ENCODE measurements at places on chromosomes 1 and 21.

GRCh38 chr1:2952371-2952770, 68.9 kb upstream of the ACTRT2 start:
- no peak for DNase-seq

DNA sequence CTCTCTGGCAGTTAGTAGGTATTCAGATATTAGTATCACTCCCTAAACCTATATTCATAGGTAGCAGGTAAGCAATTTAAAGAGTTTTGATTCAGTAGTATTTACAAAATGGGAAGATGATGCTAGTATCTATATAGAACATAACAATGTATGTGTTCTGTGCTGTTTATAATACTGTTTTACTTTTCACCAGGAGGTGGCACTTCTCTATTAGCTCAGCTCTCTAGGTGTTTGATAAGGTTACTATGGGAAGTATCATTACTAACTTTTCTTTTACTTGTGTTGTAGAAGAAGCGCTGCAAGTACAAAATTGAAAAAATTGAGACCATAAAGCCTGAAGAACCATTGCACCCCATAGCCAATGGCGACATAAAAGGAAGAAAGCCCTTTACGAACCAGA, 49.4 kb upstream of the FASLG start:
- no peak for DNase-seq

- no peak for DNase-seq
Measured at GRCh38 chr21:45512626-45513002, 29.6 kb downstream of the SLC19A1 start.

DNA sequence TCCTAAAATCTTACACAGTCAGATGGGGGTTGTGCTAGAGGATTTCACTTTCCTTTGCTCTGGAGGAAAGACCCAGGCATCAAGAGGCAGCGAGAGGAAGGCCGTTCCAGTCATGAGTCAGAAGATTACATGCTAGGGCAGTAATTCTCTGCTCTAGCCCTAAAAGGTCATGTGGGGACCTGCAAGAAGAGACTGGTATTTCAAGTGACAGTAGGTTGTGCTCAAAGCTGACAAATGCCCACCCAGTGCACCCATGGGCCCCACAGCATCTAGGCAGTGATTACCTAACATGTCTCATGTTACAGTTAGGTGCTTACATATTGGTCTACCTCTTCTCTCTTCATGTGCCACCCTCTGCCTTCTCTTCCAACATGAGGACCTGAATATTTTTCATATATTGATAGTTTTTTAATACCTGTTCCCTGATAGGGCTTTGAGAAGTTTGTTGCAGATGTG, 99.7 kb upstream of the BEND5 start:
- no peak for DNase-seq

DNA sequence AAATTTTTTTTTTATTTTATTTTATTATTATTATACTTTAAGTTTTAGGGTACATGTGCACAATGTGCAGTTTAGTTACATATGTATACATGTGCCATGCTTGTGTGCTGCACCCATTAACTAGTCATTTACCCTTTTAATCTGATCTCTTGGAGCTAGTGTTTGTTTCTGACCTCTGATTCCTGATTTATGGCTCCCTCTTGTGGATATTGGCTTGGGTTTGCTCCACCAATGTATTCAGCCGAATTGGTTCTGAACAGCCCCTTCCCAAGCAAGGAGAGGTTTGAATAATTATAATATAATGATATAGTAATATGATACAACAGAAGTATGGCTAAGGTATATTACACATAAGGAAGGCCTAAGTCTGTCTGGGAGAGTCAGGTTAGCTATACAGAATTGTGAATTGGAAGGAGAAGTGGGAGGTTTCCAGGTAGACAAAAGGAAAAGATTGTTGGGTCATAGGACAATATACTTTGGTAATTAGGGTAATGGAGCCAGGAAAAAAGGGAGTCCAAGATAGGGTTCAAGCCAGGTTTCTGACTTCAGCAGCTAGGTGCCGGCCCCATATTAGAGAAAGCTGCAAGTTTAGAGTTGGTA, 53.1 kb upstream of the HMCN1 start:
- no peak for DNase-seq

DNA sequence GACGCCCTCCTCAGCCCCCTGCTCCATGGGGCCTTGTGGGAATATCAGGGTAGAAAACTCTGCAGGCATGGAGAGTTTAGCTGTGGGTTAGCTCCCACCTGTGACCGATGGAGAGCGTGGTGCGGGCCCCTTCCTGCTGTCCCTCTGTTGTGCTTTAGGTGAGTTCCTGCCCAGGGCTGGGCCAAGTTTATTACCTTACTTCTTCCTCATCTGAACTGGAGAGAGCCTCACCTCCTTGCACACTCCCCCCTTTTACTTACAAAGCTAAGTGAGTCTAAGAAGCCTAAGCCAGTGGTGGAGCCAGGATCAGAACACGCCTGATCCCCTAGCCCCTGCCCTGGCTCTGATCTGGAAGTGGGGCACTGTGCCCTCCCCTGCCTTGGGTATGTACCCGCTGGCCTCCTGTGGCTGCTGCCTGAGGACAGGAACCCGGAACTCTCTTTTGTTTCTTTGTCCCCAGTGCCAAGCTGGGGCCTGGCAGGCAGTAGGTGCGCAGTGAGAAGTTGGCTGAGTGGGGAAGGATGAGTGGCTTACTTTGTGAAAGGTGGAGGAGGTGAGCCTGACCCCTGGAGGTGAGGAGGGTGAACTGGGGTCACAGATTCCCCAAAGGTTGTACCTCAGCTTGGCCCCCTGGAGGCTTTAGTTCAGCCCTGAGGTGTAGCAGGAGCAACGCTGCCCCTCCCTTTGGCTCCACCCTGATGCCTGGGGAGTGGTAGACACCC, 32.9 kb downstream of the ARHGEF10L start:
- no peak for DNase-seq

DNA sequence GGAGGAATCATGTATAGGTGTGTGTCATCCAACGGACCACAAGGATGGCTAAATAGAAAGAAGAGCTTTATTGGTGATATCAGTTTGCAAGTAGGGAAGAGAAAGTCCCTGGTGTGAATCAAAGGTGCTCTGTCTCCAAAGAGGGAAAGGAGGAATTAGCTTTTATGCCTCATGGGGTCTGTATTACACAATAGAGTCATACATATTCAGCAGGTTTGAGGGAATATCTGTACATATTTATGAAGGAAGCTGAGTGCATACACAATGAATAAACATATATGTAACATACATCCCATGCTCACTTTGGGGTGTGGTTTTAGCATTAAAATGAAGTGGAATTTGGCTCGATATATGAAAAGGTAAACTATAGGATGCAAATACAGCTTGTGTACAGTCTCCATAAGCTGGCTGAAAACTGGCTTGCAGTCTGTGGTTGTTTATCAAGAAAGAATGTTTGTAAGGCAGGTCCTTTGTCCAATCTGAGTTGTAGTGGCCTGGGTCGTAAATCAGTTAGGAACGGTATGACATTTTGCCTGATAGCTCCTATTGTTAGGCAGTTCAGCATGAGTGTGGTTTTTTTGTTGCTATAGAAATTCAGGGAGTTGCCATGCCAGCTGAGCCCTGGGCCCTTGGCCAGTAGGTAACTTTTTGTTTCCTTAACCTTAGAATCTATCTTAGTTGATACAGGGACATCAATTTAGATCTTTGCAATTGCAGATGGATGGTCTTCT, 198.0 kb upstream of the ZP4 start:
- DNase-seq, result no peak

GRCh38 chr1:161884475-161884874, 118.4 kb downstream of the ATF6 start:
- no peak for DNase-seq

GRCh38 chr1:119008483-119009311, 20.6 kb upstream of the TBX15 start:
- no peak for DNase-seq

- DNase-seq, result no peak
Measured at GRCh38 chr1:204069887-204070286, 3.0 kb upstream of the SOX13 start.

DNA sequence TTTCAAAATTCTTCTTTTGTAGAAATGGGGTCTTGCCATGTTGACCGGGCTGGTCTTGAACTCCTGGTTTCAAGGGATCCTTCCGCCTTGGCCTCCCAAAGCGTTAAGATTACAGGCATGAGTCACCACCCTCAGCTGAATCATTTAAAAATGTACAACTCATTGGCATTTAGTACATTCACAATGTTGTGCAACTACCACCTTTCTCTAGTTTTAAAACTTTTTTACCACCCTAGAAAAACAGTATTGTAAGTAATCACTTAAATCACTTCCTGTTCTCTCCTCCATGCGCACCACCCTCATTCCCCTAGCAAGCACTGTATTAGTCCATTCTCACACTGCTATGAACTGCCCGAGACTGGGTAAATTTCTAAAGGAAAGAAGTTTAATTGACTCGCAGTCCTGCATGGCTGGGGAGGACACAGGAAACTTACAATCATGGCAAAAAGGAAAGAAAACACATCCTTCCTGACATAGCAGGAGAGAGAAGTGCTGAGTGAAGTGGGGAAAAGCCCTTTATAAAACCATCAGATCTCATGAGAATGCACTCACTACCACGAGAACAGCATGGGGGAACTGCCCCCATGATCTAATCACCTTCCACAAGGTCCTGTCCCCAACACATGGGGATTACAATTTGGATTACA, 14.4 kb upstream of the THEM5 start:
- no peak for DNase-seq

DNA sequence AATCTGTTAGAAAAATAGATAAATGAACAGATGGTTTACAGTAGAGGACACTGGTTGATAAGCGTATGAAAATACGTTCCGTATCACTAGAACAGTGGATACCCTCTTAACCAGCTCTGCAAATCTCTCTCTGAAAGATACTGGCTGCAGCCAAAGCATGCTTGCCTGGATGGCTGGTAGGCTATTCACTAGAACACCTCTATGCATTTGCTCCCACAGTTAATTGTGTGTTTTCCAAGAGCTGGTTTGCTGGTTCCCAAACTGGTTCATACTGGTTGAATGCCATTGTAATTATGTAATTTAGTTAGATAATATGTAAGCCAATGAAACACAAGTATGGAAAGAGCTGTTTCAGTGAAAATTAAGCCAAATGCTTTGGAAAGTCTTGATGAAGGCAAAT, 126.6 kb downstream of the C1orf21 start:
- no peak for DNase-seq

GRCh38 chr1:223720971-223721591, 8.7 kb downstream of the CAPN2 start:
- no peak for DNase-seq

DNA sequence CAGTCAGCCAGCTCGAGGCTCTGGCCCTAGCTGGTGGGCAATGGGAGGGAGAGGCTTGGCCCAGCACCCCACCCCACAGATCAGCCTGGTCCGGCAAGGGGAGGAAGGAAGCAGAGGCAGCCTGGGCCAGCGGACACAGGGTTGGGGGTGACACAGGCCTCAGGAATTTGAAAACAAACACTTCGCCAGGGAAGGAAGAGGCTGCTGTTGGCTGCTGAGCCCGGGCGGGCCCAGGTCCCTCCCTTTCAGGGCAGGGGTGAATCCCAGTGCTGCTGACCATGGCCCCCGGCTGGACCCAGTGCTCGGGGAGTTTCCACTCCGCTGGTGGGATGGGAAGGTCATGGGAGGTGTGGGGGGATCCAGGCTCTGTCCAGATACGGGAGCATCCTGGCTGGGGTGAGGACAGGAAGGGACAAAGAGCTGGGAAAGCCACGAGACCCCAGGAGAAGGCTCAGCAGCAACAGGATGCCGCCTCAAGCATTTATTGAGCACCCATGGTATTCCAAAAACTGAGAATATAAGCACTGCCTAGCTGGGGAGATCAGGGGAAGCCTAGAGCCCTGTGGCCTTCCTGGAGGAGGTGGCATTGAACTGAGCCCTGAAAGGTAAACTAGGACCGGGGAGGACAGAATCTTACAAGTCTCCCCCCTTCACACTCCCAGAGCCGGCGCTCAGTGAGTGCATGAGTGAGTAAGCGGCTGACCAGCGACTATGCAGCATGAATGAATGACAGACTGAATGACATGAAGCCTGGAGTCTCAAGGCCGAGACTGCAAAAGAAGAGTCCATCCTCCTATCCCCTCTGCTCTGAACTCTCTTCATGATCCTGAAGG, 26.2 kb upstream of the EPHA2 start:
- DNase-seq, result no peak

DNA sequence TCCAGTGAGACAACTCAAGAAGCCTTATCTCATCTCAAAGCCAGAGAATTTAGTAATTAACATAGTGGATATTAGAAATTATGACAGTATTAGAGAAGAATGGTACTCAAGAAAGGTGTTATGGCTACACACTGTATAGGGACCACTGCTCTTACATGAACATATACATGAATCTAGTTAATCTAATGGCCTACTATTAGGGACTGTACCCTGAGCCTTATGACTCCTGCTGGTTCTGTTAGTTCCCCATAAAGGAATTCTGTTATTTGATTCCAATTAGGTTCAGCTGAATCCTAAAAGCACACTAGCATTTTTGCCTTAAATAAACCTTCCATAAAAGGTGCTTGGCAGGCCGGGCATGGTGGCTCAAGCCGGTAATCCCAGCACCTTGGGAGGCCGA, 39.7 kb downstream of the EGLN1 start:
- DNase-seq, result no peak

DNA sequence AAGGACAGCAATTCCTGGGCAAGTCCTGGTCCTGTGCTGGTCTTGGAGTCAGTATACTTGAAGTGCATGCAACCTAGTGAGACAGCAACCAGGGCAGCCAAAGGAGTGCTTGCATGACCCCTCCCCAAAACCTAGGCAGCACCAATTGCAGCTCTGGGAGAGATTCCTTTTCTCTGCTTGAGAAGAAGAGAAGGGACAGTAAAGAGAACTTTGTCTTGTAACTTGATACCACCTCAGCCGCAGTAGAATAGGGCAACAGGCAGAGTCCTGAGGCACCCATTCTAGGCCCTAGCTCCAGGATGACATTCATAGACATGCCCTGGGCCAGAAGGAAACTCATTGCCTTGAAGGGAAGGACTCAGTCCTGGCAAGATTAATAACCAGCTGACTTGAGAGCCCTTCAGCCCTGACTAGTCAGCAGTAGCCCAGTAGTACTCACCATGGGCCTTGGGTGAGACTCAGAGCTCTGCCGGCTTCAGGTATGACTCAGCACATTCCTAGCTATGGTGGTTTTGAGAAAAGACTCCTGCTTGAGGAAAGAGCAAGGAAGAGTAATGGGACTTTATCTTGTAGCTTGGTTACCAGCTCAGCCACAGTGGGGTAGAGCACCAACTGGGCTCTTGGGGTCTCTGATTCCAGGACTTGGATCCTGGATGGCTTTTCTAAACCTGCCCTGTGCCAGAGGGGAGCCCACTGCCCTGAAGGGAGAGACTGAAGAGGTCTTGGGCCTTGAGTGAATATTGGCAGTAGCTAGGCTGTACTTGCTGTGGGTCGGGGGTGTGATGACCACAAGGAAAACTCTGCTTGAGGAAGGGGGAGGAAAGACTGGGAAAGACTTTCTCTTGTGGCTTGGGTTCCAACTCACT, 51.7 kb upstream of the ACADM start:
- DNase-seq, result no peak

All from stimulated activated CD8-positive, alpha-beta memory T cell treated with anti-CD3 and anti-CD28 coated beads, Interleukin-15, amount 100 ng/mL, for 1 hour (primary cell).